ENCODE measurements at places on chromosomes 13 and 19.

DNA sequence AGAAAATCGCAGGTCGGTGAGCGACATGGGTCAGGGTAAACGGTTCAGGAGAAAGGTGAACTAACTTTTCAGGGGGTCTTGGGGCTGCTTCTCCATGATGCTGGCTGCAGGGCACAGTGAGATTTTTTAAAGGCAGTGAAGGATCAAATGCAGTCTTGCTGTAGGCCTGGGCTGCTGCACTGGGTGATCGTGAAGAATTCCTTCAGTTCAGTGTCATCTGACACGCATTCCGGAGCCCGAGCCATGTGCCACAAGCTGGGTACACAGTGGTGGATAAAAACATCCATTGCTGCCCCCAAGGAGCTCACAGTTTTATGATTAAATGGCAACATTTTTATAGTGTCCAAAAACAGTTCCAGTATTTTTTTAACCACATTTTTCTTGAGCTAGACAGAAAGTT, 56.3 kb upstream of the GPR12 start:
- DNase-seq, result no peak

DNA sequence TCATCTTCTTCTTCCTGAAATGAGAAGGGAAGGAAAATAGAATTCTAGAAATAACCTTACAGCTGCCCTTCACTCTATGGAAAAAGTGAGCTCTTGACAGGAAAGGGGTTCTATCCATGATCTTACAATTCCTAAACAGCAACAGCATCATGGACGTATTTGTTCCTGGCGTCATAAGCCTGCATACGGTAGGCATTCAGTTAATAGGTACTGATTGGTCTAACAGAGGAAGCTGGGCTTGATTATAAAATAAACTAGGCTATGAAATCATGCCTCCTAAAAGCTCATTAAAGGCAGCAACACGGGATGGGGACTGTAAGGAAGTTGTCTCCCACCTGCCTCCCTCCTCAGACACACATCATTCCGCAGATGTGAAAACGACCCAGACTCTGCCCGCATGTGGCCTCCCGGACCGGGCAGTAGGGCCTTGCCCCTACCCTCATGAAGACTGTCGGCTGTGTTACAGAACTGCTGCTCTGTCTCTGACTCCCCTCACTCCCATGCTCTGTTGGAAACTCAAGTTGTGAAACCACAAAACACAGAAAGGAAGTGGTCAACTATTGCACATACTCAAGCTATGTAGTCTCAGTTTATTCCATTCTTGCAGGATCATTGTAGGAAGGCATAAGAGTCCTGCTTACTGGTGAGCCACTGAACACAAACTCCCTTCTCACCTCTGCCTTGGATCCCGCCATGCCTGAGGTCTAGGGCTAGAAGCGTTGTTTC, 129.8 kb downstream of the DLEU7 start:
- peak; percentile 30 for DNase-seq

- no peak for DNase-seq
These were observed 25.2 kb upstream of the FNDC3A start for GRCh38 chr13:48950501-48950875.

DNA sequence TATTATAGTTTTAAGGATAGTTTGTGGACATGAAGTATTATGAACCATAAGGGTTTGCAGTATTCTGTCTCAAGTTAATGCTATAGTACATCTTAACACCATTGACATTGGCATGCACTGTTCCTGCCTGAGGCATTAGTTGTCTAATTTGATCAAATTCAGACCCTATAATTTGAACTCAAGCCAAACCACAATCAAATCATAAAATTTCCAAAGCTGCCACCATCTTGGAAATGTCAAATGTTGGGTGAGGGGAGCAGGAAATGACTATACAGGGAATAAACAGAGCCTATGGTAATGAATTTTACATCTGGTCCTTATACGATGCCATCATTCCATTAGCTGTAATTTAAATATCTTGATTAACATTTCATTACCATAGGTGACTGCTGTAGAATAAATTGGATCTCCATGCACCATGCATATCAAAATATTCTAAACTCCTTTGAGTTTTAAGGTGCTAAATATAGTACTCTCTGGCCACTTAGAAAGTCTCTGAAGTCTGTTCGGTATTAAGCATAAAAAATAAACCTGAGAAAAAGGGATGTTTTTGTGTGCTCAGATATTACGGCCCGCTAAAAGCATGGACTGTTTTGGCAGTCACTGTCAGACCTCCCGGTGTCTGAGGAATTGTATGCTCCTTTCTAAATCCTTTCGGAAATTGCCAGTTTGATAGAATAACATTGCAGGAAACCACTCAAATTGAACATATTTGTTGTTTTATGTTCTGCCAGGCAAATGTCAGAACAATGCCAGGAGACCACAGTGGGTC, 257.7 kb downstream of the SPRY2 start:
- DNase-seq, result no peak

DNA sequence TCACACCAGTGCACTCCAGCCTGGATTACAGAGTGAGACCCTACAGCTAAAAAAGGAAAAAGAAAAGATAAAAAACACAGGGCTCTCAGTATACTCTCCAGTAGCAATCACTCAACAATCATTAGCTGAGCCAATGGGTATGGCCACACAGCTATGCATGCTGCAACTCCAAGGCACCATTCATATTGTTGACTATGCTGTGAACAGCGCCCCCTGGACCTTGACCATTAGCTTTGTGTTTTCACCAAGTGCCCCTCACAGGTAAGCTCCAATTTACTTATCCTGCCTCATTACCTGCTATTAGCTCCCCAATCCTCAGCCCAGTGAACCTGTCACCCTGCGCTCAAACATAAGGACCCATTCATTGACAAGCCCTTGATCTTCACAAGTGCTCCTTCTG, 35.8 kb downstream of the ZIC5 start:
- no peak for DNase-seq

DNA sequence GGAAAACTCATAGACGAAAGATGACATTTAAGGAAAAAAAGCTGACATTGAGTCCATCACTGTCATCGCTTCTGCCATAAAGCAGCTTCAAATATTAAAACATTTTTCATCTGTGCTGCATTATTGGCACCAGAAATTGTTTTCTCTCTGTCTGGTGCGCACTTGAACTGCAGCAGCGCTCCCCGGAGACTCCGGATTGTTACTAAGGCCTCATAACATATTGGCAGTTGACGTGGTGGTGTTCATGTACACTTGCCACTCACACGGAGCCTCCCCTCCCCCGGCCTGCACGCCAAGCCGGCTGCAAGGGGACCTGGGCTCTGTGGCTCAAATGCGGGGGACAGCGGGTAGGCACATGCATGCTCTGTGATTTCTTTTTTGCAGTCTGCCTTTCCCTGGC, 203.2 kb downstream of the TSHZ3 start:
- DNase-seq, result no peak
